Gastrocnemius medialis (tissue), 4 donors: ENCODE measurements at places on chromosomes 2 and 18.

DNA sequence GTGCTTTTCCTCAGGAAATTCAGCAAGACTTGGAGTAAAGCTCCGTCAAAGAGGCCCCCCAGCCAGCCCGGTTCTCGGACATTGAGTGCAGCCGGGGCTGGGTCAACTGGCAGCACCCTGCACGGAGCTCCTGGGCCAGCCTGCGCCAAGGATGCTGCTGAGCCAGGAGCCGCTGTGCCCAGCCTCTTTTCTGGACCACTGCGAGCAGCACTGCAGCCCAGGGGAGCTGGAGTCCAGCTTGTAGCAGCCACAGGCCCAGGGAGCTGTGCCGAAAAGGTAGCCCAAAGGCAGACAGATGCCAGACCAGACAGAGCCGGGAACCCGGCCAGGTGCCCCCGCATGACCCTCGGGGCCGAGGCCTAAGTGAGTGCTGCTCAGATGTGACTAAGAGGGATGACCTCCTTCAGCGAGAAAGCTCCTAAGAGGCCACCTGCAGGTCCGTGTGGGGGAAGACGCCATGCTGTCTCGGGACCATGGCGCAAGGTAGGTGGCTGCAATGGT is 7.3 kb downstream of the CLHC1 start:
- DNase-seq: no peak

DNA sequence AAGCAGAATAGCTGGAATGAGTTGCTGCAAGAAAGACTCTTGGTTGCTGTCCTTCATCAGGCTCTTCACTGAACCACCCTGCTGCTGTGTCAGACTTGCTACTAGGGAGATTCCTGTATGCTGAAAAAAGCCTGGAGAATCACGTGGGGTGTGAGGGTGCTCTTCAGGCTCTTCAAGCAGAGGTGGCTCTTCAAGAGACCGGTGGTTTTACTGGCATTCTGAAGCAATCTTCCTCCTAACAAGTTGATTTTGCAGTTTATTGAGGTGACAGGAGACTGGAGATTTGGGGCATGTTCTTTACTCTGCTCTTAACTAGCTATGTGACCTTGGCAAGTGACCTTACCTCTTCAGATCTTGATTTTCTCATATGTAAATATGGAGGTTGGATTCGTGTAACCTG is 14.1 kb downstream of the TMEM178A start:
- no peak for DNase-seq

DNA sequence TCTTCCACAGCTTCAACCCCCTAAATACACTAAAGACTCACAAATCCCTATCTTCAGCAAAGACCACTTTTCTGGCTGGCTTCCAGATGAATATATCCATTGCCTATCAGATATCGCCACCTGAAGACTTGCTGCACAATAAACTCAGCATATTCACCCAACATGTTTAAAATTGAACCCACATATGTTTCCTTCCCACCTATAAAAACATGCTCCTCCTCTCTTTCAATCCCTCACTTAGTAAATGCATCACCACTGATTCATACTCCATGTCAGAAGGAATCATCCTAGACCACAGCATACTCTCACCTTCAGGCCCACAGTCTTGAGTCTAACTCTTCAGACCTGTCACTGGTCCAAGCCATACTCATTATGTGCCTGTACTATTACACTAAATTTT is 5.3 kb downstream of the SPC25 start:
- DNase-seq: no peak

DNA sequence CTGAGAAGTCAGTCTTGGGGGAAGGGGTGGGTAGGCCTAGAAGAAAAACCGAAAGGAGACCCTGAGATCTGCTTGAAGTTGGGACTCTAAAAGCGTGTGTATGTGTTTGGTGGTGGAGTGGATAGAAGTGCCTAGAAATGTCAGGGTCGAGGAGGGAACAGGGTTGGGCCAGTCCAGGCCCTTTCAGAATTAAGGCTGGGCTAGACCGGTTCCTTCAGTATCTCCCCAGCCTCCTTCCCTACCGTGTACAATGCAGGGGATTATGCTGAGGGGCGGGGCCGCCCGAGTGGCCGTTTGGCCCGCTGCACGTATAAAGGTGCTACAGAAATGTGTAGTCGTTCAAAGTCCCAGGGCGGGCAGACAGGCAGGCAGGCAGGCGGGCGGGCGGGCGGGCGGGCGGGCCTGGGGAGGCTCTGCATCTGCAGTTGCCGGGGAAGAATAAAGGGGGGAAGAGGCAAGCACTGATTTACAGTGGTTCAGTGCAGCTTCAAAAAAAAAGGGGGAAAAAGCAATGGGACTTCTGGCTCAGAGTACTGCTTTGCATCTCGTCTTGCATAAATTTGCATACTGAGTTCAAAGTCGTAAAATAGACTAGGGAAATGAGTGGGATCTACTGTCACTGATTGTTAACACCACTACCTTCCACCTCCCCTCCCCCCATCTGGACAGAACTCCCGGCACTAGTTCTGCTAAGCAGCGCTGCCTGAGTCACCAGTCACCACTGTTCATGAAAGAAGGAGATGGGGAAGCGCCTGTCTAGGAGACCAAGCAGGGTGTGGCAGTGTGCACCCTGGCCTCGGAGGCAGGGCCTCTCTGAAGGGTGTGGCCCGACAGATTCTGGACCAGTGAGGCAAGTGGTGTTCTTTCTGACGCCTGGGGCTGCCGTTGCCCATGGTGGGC is 3.6 kb downstream of the IGFBP2 start:
- no peak for DNase-seq

DNA sequence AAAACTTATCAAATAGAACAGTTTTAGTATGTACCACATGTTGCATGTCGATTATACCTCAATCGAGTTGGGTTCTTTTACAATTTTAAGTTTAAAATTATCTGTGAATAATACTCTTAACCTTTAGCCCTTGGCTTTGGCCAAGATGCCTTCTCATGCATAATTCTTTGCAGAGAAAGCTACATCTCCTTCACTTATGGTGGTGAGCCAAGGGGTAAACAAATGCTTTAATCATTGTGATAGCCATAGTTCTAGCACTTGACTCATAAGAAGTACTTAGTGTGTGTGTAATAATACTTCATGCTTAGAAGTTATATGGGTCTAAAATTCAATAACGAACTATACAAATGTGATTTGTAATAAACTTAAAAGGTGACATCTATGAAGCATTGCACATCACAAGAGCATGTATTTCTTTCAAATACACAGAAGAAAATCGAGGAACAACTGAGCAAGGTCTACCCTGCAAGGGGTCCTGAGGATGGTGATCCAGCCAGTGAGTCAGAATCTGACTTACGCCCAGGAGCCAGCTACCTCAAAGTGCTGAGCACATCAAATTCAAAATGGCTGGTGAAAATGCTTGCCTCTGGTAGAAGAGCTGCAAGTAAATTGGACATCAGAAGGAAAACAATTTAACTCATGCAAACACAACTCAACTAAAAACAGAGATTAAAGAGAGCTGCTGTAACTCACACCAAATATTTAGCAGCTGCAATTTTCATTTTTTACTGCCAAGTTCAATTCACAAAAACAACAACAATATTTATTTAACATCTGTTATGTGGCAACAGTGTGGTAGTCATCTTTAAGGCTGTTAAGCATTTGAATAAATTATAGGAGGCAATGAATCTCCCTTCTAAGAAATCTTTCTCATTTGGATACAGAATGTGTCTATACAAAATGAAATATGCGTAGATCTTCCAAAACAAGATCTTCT is 23.8 kb upstream of the TTC39C start:
- DNase-seq: no peak

GRCh38 chr2:857081-857480 is 93.6 kb upstream of the SNTG2 start:
- DNase-seq: no peak

- no peak for DNase-seq
Measured at GRCh38 chr2:171390941-171391516, 42.8 kb downstream of the METTL8 start.

GRCh38 chr2:213104092-213104902 is 47.1 kb downstream of the IKZF2 start:
- DNase-seq: peak; percentile 29

GRCh38 chr18:50711386-50711785 is 108.4 kb downstream of the MRO start:
- DNase-seq: no peak

GRCh38 chr2:191231995-191232394 is 13.2 kb upstream of the MYO1B start:
- DNase-seq: no peak

DNA sequence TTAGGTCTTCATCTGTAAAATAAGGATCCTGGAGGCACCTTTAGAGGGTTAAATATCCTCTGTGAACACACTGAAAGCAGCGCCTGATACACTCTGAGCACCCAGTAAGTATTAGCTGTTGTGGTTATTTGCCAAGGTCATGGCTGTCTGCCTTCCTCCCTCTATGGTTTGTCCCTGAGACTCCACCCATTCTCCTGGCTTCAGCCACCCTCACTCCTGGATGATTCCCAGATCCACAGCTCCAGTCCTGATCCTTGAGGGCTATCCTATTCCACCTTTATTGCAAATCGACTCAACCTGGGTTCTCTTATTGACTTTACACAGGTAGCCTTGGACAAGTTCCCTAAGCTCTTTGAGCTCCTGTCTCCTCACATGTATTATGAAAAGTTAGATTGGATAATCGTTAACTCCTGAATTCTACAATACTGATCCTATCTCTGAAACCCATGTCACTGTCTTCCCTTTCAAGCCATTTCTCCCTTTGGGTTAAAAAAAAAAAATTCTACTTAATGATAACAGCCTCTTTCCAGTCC is 162.3 kb downstream of the LAMA3 start:
- DNase-seq: no peak

- DNase-seq: no peak
Measured at GRCh38 chr2:163719331-163719730, 16.5 kb downstream of the FIGN start.

DNA sequence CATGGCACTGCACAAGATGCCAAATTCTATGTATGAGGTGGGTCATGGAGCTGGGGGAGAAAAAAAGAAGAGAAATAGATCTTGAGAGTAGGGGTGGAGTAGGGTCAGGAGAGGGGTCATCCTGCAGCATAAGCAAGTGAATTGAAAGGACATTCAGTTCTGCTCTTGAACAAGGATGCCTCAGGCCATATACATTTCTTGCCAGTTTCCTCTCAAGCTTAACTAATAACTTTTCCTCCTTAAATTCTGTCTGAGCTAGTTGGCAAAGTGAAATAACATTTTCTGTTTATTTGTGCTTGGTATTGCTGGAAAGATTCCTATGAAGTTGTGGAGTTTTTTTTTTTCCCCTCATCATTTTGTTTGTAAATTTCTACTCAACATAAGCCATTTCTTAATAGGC is 99.0 kb upstream of the LTBP1 start:
- DNase-seq: no peak

GRCh38 chr2:170190172-170190571 is 12.2 kb downstream of the MYO3B start:
- no peak for DNase-seq
